Stimulated activated naive CD8-positive, alpha-beta T cell treated with anti-CD3 and anti-CD28 coated beads, Interleukin-15, Interleukin-2, amounts not matched to agents 100 U/mL and 50 U/mL, for 24 hours (primary cell): ENCODE measurements at places on chromosomes 12 and 14.
A peak's percentile ranks its signal among the peaks of the same experiment; 100 is the strongest.

DNA sequence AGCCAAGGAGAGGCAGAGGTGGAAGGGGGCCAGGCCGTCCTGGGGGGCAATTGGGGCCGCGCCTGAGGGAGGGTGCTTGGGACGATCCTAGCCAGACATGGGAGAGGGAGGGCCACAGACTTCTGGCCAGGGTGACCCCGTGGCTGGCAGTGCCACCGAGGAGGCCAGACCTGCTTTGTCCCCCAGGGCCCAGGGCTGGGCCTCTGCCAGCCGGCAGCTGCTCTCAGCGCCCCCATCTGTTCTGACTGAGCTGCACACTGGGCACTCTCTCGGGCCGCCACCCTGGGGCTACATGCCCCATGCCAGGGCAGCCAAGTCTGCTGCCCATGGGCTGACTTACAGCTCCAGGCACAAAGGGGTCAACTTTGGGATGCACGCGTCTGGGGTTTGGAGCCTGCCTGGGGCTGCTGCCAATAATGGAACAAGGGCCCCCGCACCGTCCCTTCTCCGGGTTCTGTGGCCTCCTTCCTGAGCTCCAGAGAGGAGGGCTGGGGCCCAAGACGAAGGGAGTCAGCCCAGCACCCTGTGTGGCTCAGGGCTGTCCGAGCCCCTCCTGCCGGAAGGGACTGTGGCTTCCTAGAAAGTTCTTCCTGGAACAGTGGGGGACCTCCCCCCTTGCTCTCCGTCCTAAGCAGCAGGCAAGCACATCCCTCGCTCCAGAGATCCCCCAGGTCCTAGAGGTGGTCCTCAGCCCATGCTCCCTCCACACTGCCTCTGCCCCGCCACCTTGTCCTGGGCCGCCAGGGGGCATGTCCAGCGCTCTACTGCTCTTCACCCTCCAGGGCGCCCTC, 1.1 kb downstream of the ADSS1 start:
- DNase-seq = no peak

DNA sequence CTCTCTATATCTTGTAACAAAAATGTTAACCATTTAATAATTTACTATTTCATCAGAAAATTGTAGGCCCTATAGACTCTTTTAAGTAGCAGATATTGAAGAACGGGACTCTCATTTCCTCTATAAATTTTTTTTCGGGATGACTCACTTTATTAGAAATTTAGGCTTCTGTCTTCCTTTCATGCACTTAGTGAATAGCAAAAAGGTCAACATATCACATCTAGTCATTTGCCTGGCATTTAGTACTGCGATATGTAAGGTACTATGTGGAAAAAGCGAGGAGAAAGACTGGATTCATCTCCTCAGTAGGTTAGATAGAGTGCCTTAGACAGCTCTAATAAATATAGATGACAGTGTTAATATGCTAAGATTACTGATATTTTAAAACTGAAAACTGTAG, 166.3 kb upstream of the PTPRQ start:
- no peak for DNase-seq

GRCh38 chr12:34376133-34376799, 354.0 kb downstream of the ALG10 start:
- DNase-seq = no peak

GRCh38 chr12:7131502-7131866, 1.3 kb downstream of the CLSTN3 start:
- peak; percentile 59 for DNase-seq

DNA sequence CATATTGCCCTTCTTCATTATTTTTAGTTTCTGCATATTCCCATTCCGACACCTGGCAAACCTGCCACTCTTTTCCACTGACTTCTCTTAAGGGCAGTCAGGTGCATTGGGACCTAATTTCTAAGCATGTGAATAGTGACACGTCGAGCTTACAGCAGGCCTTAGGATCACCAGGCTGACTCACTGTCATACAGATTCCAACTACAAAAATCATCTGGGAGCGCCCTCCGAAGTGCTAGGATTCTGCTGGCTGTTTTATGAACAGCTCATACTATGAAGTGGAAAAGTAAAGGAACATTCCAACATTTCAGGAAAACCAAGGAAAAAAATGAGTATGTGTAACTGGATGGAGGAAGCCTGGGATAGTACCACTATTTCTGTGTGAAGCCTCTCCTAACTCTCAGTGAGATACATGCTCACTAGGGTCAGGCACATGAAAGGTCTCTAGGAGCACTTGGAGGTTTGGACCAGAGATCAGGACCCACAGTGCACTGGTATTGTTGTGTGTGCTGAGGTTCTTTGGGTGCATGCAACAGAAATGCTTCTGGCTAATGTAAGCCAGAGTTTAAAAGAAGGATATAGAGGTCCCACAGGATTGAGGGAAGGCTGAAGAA, 257.4 kb downstream of the ZFP36L1 start:
- DNase-seq = no peak

- no peak for DNase-seq
These were observed 769.4 kb downstream of the MED13L start for GRCh38 chr12:115507951-115508722.

GRCh38 chr14:71355324-71356201, 448.3 kb downstream of the PCNX1 start:
- DNase-seq = no peak

DNA sequence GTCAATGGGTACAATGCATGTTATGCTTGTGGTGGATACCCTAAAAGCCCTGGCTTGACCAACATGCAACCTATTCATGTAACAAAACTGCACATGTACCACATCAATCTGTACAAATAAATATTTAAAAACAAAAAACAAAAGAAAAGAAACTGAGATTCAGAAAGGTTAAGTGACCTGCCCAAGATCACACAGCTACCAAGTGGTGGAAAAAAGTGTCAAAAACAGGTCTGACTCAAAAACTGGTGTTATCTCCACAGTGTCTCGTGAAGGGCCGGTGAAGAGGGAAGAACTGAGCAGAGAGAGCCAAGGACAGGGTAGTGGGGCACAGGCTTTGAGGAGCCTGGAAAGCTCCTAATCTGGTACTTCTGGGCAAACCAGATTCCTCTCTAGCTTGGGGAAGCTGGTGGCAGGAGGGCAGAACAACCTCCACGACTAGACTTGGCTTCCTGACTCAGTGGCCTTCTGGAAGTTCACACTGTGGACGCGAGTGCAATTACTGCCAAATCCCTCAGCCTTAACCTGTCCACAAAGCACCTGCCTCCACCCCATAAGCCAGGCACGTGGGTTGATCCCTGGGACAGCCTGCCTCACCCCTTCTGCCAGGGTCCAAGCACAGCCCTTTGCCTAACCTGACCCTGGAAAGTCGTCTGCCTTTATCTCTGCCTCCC, 15.6 kb downstream of the ZBTB39 start:
- DNase-seq = no peak

DNA sequence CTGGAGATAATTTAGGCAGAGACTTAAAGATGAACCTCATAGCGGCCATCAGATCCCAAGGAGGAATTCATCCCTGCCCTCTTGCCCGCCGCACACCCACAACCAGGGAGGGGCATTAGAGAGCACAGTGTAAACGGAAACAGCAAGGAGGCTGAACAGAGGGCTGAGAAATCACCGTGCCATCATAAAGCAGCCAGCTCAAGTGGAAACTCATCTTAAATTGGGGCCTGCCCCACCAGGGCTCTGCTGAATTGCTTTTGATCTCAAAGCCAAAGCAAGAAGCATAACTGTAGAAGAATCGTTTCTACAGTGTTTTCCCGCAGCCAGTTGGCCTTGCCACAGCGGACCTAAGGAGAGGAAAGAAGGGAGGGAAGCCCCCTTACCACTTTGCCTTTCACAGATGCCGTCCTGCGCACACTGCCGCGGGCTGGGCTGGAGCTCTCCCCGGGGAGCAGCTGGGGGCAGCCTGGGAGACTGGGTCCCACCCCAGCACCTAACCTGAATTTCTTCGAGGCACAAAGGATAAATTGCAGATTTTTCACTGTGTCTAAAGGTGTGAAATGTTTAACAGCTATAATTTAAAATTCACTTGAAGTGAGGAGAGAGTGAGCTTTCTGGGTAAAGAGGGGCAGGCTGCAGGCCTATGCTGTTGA, 51.8 kb upstream of the MMP17 start:
- peak; percentile 14 for DNase-seq

- DNase-seq = no peak
These were observed 3.4 kb upstream of the ATP2A2 start for GRCh38 chr12:110277530-110278254.

- no peak for DNase-seq
These were observed 105.9 kb upstream of the TTC7B start for GRCh38 chr14:90922141-90922540.

- DNase-seq = no peak
These were observed 208.9 kb downstream of the PAH start for GRCh38 chr12:102708108-102708507.

GRCh38 chr14:104342435-104343293, 204.3 kb downstream of the KIF26A start:
- no peak for DNase-seq

GRCh38 chr14:71748196-71748595, 184.0 kb upstream of the RGS6 start:
- DNase-seq = no peak

GRCh38 chr14:100652744-100653143, 65.5 kb upstream of the BEGAIN start:
- DNase-seq = no peak

- DNase-seq = no peak
These were observed 71.1 kb downstream of the ARL6IP4 start for GRCh38 chr12:123051556-123051955.

DNA sequence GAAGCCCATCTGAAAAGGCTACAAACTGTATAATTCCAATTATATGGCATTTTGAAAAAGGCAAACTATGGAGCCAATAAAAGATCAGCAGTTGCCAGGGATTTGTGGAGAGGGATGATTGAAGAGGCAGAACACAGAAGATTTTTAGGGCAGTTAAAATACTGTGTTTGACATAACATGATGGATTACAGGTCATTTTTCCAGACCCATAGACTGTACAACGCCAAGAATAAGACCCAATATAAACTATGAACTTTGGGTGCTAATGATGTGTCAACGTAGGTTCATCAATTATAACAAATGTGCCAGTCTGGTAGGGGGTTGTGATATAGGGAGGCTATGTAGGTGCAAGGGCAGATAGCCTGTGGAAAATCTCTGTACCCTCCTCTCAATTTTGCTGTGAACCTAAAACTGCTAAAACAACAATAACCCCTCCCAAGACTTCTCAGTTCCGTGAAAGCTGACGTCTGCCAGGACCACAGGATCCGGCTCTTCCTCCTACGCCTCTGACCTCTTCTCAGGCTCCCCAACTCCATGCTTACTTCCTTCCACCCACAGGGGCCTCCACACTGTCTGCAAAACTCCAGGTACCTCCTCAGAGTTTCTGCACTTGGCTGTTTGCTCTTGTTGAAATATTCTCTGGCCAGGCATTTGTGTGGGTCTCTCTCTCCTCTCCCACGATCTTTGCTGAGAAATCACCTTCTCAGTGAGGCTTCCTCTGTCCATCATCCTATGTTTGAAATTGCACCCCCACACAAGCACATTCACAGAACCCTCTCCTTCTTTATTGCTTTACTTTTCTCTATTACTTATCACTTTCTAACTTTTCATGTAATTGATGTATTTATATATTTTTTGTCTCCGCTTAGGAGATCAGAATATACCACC, 131.4 kb downstream of the BBS10 start:
- no peak for DNase-seq

GRCh38 chr14:72621387-72622065, 272.4 kb downstream of the DPF3 start:
- no peak for DNase-seq

- DNase-seq = no peak
These were observed 16.6 kb upstream of the LRTM2 start for GRCh38 chr12:1803736-1804135.

DNA sequence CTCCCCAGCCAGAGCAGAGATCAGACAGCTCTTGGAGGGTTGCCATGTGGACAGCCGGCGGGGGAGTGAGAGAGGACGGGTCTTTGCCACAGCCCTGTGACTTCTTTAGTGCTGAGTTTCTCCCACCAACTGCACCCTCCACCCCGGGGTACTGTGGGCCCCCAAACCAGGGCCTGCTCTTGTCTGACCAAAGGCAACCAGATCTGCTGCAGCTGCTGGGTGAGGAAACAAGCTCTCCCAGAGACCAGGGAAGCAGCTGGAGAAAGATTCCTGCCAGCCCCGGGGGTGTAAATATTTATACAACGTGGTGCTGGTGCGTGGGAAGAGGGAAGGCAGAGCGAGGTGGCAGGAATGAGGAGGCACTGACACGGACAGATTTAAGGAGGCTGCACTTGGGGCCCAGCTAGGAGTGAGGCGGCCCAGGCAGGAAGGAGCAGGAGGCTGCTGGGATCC, 14.3 kb upstream of the ZFP36L1 start:
- no peak for DNase-seq

DNA sequence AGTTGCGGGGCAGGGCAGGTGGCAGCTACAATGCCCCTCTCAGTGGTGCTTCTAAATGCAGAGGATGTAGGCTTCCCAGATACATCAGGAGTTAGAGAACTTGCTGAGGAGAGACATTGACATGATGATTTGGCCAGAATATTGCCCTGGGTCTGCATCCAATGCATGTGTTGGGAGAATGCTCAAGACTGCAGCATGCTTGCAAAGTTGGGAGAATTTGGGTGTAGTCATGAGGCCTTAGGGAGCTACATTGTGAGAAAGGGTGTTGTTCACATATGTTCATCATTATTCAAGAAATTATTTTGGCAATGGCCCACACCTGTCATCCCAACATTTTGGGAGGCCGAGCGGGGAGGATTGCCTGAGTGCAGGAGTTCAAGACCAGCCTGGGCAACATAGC, 149.9 kb downstream of the SAMD4A start:
- no peak for DNase-seq

- DNase-seq = peak; percentile 65
These were observed 10.4 kb upstream of the DCD start for GRCh38 chr12:54658306-54659264.

DNA sequence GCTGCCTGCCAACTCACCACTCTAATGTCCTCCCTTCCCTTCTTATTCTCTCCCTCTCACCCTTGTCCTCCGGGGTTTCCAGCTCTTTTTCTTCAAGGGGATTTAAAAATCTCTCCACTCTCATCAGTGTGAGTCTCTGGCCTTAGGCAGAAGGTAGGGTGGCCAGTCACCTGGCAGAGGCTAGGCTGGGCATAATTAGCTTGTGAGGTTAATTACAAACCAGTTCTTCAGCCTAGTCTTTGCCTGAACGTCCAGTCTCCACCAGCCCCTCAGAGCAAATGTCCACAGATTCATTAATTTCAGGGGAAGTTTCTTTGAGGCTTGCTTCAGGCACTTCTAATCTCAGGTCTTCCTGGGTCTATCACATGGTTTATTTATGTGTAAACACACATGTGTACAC, 6.7 kb downstream of the KRT7 start:
- DNase-seq = no peak

DNA sequence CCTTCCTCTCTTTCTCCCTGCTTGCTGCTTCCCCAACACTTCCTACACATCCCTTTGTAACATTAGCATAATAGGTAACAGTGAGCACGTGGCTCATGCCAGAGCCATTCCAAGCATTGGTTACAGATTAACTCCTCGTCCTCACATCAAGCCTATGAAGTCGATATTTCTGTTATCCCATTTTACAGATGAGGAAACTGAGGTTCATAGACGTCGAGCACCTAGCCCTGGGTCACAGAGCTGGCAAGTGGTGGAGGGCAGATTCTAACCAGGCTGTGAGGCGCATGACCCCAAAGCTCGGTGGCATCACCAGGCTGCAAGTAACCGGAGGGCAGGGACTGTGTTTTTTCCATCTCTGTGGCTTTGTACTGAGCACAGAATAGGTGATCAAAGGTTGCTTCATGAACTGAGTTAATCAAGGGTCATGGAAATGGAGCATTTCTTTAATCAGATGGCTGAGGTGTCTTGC, 5.7 kb upstream of the SERPINA1 start:
- peak; percentile 35 for DNase-seq

GRCh38 chr14:30994681-30995620, 30.5 kb upstream of the AP4S1 start:
- DNase-seq = no peak
